CD4-positive, alpha-beta T cell (primary cell): ENCODE measurements at places on chromosomes 12 and 14. TPM values are rescaled to one million over a fixed set of nuclear protein-coding genes. Genes with fewer than 3 reads are reported as not detected.

The SLC25A29 gene
- total RNA-seq: 2.5 TPM

DNA sequence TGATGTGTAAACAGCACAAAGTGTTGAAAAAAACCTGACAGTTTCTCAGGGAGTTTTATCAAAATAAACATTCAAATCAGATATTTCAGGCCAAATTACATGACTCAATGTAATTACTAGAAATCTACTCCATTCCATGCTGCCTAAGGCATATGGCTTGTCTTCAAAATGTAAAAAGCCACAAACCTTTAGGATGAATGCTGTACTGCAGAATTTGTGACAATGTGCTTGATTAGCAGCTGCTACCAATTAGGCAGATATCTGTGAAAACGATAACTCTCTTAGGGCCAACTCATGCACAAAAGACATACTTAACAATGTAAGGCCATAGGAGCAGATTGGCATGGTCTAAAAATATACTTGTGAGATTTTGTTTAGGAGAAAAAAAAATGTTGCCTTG is 267.0 kb downstream of the DACT1 start:
- no peaks in the 10 kb centered on the region for H3K36me3 ChIP-seq
- no peak overlapping the region for H3K27ac ChIP-seq
- no peak overlapping the region for H3K4me3 ChIP-seq
- H3K27me3 ChIP-seq: no peaks in the 10 kb centered on the region
- no peaks in the 10 kb centered on the region for H3K4me1 ChIP-seq
- DNase-seq: no peak

- H3K4me1 ChIP-seq: no peaks in the 10 kb centered on the region
- DNase-seq: no peak
- H3K36me3 ChIP-seq: no peaks in the 10 kb centered on the region
- no peak overlapping the region for H3K27ac ChIP-seq
- no peak overlapping the region for H3K4me3 ChIP-seq
- H3K27me3 ChIP-seq: no peaks in the 10 kb centered on the region
These were observed 677.8 kb downstream of the BCL11B start for GRCh38 chr14:98594156-98594555.

The KLRC2 gene
- total RNA-seq: not detected

GRCh38 chr12:4089956-4090355 is 183.6 kb upstream of the CCND2 start:
- H3K27me3 ChIP-seq: no peaks in the 10 kb centered on the region
- no peak overlapping the region for H3K4me3 ChIP-seq
- DNase-seq: no peak
- no peak overlapping the region for H3K27ac ChIP-seq
- no peaks in the 10 kb centered on the region for H3K36me3 ChIP-seq
- H3K4me1 ChIP-seq: no peaks in the 10 kb centered on the region

- DNase-seq: no peak
- no peaks in the 10 kb centered on the region for H3K36me3 ChIP-seq
- peaks cover 3% of the 10 kb centered on the region for H3K4me1 ChIP-seq
- H3K27me3 ChIP-seq: peaks cover 3% of the 10 kb centered on the region
- no peak overlapping the region for H3K27ac ChIP-seq
These were observed 1.6 kb downstream of the CMKLR1 start for GRCh38 chr12:108337235-108338223.

DNA sequence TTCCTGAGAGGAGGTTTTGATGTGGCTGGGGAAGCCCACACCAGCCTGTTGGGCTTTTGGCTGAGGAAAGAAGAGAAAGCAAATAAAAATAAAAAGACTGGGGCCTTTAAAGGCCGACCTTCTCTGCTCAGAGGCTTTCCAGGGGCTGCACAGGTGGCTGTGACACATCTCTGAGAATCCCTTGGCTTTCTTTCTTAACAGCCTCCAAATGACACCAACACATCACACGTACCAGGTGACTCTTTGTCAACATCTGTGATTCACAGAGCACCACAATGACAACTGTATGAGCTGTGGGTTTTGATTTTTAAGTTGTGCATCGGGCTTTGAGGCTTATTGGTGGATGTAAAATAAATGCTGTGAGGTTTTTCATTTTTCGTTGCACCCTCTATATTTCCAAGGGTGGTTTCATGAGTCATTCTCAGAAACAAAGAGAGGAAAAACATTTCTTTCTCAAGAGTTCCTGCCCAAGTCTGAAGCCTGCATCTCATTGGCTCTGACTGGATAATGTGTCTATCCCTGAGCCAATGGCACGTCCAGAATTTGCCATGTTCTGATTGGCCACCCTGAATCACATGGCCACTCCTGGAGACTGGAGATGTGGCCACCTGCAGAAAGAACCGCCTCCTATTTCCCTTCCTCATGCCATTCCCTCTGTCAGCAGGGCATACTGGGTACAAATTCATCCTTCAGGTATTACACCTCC is 349.0 kb downstream of the GLT1D1 start:
- H3K27ac ChIP-seq: no peak overlapping the region
- no peaks in the 10 kb centered on the region for H3K4me1 ChIP-seq
- H3K27me3 ChIP-seq: no peaks in the 10 kb centered on the region
- H3K4me3 ChIP-seq: no peak overlapping the region
- DNase-seq: no peak

The LTB4R2 gene
- total RNA-seq: 16.4 TPM

The DPF3 gene
- 0.31 TPM for total RNA-seq

DNA sequence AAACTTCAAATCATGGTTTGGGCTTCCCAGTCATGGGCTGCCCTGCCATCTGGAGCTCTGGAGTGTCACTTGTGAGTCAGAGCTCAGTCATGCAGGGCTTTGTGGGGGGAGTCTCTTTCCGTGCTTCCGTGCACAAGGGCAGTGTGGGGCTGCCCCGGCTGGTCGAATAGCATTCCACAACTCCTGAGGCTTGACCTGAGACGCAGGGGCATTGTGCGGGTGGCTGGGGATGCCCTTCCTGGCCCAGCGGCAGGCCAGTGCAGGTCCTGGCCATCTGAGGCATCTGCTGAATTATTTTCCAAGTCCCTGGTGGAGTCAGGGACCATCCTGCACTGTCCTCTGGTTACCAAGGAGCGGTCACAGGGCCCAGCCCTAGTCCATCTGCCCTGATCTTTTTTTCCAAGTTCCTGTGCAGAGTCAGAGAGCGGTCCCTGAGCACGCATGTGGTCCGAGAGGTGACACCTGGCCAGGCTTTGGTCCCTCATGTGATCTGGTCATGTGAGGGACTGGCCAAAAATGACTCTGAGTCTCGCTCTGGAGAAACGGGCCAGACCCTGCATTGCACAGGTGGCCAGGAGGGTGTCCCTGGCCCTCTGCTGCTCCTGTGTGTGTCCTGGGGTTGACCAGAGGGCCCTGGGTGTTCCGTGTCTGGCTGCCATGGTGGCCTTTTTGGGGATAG is 167.0 kb upstream of the ALG10B start:
- no peaks in the 10 kb centered on the region for H3K36me3 ChIP-seq
- DNase-seq: no peak
- H3K4me3 ChIP-seq: no peak overlapping the region
